Activated CD8-positive, alpha-beta memory T cell treated with anti-CD3 and anti-CD28 coated beads for 1 hour (primary cell): ENCODE measurements at places on chromosomes 2 and 18.

DNA sequence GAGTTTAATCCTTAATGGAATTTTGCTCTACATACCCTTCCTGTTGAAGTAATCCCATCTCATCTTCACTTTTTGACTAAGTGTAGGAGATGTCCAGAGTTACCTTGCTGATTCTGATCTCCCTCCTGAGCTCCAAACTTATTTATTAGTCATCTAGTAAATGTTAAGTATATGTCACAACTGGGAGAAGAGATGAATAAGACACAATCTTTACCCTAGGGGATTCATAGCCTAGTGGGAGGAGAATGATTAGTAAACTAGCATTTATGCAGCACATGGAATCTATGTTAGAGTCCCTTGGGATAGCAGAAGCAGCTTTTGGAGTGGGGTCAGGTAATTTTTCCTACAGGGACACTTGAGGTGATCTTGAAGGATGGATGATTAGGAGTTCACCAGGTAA lies 20.7 kb downstream of the ACVR2A start:
- no peak for DNase-seq

- no peak for DNase-seq
Measured at GRCh38 chr18:25873833-25874232, 216.6 kb downstream of the SS18 start.

DNA sequence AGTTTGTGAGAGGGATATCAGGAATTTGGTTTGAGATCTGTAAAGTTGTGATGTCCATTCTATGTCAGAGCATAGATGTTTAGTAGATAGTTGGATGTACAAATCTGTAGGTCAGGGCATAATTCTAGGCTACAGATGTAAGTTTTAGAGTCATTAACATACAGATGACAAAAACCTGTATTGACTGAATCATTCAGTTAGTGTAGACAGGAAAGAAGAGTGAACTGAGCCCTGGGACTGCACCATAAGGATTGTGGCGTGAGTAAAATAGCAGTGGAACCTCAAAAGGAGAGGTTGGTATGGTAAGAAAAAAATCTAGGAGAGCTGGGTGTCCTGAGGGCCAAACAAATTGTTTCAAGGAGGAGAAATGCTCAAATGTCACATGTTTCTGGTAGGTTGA lies 73.1 kb upstream of the RPRM start:
- DNase-seq, result no peak

GRCh38 chr2:19745318-19746136 lies 156.3 kb downstream of the TTC32 start:
- DNase-seq, result no peak

- no peak for DNase-seq
Measured at GRCh38 chr2:196249171-196249570, 77.8 kb upstream of the STK17B start.

DNA sequence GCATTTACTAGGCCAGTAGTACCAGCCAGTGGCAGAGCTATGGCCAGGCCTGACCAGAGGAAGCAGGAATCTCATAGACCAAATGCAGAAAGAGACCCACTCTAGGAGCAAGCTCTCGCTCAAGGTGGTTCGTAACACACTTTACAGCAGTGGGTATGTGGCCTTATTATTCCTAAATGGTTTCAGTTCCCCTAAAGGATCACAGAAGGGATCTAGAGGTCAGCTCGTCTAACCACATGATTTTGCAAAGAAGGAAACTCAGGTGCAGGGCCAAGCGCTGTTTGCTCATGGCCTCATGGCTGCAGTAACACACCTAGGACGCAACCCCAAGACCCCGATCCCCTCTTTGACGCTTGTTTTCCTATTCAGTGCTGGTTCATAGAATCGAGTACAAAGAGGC lies 65.5 kb upstream of the ATG16L1 start:
- DNase-seq, result no peak

- no peak for DNase-seq
Measured at GRCh38 chr2:205166745-205167144, 515.6 kb upstream of the NRP2 start.

DNA sequence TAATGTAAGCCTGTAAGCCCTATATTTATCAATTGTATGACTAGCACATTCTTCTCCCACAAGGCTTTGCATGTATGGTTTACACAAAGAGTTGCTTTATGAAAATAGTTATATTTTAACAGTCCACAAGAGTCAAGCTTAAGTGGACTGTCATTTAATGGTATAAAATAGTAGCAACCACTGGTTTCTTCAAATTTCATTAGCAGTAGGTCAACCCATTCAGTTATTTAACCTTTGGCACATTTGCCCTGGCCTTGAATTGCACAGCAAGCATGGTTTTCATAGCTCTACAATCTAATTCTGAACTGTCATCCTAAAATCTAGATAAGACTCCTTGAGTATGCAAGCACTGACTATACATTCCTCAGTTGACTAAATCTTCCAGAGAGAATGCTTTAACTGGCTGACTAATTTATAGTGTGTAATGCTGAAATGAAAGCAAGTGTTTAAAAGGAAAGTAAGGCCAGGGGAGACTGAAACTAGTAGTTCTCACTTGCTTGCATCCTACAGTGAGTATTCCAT lies 1.8 kb downstream of the DPP4 start:
- DNase-seq, result no peak

GRCh38 chr18:48472610-48473009 lies 63.4 kb upstream of the ZBTB7C start:
- DNase-seq, result no peak

GRCh38 chr18:10856132-10856531 lies 293.2 kb downstream of the PIEZO2 start:
- no peak for DNase-seq
